ENCODE measurements at places on chromosomes 16 and 17. TPM values are rescaled to one million over a fixed set of nuclear protein-coding genes. Genes with fewer than 3 reads are reported as not detected.

KRTAP1-1 gene
- not detected for total RNA-seq

TP53 gene
- total RNA-seq: 148 TPM

TEDC2 gene
- 24.2 TPM for total RNA-seq

GRCh38 chr16:47136099-47136842 lies 7.5 kb downstream of the NETO2 start:
- H3K27me3 ChIP-seq: peaks cover 11% of the 10 kb centered on the region
- H3K4me3 ChIP-seq: no peak overlapping the region
- DNase-seq: no peak
- peaks cover 6% of the 10 kb centered on the region for H3K4me1 ChIP-seq
- H3K36me3 ChIP-seq: peaks cover 3% of the 10 kb centered on the region

- H3K27ac ChIP-seq: no peak overlapping the region
- peaks cover 10% of the 10 kb centered on the region for H3K27me3 ChIP-seq
- peak; percentile 5 for DNase-seq
- no peak overlapping the region for H3K4me3 ChIP-seq
- H3K4me1 ChIP-seq: no peaks in the 10 kb centered on the region
- H3K36me3 ChIP-seq: no peaks in the 10 kb centered on the region
Observed at GRCh38 chr17:34318474-34318873, 761 bp upstream of the CCL8 start.

CES5A gene
- not detected for total RNA-seq
